Stimulated activated CD4-positive, alpha-beta T cell treated with anti-CD3 and anti-CD28 coated beads, Interleukin-12 subunit alpha, Interleukin-12 subunit beta, amount 100 ng/mL, for 48 hours (primary cell): ENCODE measurements at places on chromosomes 3 and 15.

DNA sequence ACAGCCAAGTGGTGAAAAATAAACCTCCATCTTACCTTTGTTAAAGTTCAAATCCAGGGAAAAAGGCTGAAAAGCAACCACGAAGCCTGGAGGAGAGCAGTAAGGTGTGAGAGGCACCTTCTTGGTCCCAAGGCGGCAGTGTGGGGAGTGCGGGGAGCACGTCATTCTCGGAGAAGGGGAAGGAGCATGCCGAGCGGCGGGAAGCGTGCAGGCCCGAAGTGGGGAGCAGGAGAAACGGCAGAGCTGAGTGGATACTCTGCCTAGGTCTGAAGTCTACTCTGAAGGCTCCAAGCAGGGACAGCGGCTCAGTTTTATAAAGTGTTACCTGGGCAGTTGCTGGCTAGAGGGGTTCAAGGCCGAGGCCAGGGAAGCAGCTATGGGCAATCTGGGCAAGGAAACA lies 96.9 kb downstream of the RYK start:
- no peak for DNase-seq

DNA sequence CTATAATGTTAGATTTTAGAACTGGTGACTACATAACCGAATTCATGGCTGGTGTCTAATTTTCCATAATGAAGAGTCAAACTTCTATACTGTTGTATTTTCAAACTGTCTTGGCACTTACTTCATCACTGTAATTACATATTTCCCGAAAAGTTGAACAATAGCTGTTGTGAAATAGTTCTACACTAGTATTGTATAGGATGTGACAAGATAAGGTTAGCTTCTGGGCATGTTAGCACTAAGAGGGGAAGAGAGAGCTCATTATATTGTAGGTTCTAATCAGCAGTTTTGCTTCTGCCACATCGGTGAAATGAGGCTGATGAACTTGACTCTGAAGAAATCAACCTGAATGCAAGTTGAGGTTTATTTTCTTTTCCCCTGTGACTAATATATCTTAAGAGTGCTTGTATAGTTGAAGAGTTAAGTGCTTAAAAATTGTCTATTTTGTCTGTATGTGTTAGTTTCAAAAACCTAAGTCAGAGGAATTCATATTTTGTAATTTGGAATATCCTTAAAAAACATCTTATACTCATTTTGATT lies 8.9 kb downstream of the GYG1 start:
- no peak for DNase-seq

DNA sequence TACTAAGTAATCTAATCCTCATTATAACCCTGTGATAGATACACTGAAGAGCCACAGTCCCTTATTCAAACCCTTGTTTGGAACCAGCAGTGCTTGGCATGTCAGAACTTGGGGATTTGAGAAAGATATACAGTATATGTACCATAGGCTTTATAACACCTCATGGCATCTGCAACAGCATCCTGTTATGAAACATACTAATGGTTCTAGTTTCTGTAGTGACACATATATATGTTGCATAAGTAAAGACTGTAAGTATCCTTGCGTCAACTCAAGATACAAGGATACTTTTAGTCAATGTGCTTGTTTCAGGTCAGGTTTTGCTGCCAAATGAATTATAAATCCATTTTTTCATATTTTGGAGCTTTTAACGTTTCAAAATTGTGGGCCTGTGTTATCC lies 58.5 kb downstream of the CCNL1 start:
- DNase-seq: no peak

- DNase-seq: no peak
Observed at GRCh38 chr3:183491923-183492848, 63.3 kb downstream of the KLHL6 start.

GRCh38 chr3:76203578-76203977 lies 418.2 kb upstream of the ZNF717 start:
- DNase-seq: no peak

- DNase-seq: no peak
Observed at GRCh38 chr3:152738656-152739055, 96.3 kb upstream of the P2RY1 start.

GRCh38 chr15:80836223-80836622 lies 57.1 kb downstream of the CEMIP start:
- DNase-seq: no peak
